Suppressor macrophage (primary cell): ENCODE measurements at places on chromosomes 2 and 18.

DNA sequence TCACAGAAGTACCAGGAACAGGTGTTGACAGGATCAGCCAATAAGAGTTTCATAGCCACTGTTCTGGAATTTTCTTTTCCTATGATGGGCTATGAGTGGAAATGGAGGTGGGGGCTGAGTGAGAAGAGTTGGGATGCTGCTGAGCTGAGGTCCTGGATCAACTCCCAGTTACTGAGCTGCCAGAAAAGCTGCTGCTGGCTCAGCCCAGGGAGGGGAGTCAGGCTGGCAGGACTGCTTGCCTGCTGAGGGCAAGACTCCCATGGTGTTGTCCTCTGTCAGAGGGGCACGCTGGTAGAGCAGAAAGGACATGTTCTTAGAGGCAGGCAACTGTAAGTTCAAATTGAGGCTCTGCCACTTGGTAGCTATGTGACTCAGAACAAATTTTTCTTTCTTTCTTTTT lies 11.8 kb downstream of the TPGS2 start:
- no peak for DNase-seq

DNA sequence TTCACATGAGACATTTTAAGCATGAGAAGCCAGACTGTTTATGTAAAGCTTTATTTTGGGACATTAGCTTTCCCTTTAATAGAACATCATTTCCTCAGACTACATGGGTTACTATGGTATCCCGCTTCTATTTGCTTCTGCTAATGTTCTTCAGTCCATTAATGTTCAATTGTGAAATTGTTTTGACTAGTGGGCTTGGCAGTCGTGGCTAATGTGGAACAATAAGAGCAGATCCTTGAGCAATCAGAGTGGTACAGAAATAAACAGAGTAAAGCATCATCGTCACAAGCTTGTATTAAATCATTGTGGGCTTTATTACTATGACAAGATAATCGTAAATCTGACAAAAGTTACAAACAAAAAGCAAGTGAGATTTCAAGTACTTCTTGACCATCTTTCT lies 60.2 kb downstream of the PDE1A start:
- no peak for DNase-seq

DNA sequence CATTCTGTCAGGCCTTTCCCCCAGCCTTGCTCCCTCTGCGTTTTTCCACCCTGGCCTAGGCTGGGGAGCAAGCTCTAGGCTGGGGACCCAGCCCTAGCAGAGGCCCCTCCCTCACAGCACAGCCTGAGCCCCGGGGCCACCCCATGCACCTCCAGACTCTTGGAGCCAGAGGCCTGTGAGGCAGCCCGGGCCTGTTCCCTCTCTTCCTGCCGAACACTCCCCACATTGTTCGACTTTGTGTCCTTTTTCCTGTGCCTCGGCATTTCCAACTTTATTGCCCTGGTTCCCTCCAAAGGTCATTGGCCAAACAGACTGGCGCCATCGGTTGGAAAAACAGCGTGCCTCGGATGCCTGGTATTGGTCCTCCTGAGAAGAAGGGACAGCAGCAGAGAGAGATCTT lies 79.7 kb downstream of the HS1BP3 start:
- DNase-seq: no peak

DNA sequence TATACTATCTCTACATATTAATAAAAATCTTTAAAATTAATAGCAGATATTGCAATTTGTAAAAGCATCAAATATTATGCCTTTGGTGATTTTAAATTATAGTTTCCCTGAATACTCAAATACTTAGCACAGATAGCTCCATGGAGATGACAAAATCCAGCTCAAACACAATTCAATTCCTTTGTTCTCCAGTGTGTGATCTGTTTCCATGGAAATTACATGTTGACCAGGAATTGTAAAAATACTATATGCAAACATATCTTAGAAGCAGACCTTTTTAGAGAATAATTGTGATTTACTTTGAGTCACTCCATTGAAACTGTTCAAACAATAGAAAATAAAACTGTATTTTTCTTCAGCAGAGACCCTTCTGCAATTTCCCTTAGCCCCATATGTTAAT lies 68.3 kb downstream of the FAM161A start:
- DNase-seq: no peak

DNA sequence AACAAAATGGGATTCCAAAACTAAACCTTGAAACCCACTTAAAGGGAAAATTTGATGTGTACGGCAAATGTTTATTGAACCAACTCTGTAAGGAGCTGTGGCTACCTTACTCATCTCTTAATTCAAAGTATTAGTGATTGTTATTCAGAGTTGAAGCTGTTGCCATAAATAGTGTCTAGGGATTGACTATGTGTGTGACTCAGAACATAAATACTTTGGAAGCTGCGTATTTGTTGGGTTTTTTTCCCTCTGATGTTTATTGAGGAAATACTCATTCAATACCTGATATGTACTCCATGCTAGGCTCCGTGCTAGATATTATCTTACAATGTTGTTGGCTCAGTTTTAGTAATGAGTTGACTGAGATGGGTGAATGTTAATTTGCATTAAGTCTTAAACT lies 90.4 kb downstream of the PTRHD1 start:
- DNase-seq: no peak

DNA sequence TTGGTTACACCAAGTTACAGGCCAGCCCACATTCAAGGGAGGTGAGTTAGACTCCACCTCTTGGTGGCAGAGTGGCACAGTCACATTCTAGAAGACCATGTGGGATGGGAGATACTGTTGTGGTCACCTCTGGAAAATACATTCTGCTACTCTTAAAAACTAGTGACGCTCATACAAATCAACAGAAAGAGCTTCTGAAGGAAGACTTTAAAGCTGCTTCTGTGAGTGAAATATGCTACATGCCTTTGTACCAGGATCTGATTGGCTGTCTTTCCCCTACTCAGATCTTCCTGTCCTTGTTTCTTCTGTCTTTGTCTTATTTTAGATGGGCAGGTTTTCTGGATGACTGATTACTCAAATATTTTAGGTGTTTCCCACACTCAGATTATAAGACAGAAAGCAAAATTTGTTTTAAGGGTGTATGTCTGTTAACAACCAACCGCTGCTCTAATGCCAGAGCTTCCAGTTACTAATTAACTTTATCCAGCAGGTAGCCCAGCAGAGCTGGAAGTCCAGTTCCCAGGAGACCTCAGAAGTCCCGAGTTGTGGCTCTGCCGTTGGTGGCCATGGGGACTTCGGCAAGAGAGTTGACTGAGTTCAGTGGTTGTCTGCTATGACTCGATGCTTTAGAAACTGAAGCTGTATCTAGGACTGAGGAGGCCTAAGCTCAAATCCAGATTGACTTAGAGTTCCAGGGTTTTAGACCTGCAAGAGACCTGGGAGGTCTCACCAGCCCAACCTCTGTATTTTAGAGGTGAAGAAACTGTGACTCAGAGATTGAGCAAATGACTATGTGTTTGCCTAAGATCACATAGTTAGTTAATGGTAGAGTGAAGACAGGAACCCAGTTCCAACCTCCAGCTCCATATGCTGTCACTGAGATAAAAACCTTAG lies 7.4 kb downstream of the IL1R2 start:
- no peak for DNase-seq

GRCh38 chr2:176636401-176636800 lies 367.2 kb downstream of the MTX2 start:
- no peak for DNase-seq

DNA sequence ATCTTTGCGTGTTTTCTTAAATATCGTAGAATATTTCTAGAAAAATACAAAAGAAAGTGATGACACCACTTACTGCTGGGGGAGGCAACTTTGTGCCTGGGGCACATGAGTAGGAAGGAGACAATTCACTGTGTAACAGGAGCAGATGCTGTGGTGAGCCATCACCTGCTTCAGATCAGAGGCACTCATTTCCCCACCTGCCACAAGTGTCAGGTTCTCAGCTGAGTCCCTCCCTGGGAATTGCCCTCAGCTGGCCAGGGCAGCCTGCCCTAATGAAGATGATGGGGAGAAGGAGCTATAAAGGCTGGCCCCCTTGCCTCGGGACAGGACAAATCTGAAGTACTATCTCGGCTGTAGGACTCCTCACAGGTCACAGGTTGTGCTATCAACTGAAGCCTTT lies 322.8 kb downstream of the STK39 start:
- no peak for DNase-seq

GRCh38 chr2:10980886-10981425 lies 69.2 kb downstream of the KCNF1 start:
- DNase-seq: no peak

DNA sequence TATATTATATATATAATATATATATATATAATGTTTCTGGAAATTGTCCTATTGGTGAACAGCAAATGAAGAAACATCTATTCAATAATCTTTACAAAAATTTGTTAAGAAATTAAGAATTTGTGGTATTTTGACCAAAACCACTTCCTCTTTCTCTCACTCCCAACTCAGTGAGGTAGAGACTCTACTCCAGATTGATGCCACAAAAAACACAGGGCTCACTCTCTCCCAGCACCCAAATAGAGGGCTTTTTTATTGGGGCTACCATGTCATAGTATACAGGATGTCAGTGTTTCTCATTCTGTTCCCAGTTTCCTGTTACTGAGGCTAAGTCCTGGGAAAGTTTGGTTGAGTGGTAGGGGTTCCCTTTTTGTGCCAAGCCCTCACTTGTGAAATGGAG lies 1155.4 kb downstream of the BCL11A start:
- no peak for DNase-seq

DNA sequence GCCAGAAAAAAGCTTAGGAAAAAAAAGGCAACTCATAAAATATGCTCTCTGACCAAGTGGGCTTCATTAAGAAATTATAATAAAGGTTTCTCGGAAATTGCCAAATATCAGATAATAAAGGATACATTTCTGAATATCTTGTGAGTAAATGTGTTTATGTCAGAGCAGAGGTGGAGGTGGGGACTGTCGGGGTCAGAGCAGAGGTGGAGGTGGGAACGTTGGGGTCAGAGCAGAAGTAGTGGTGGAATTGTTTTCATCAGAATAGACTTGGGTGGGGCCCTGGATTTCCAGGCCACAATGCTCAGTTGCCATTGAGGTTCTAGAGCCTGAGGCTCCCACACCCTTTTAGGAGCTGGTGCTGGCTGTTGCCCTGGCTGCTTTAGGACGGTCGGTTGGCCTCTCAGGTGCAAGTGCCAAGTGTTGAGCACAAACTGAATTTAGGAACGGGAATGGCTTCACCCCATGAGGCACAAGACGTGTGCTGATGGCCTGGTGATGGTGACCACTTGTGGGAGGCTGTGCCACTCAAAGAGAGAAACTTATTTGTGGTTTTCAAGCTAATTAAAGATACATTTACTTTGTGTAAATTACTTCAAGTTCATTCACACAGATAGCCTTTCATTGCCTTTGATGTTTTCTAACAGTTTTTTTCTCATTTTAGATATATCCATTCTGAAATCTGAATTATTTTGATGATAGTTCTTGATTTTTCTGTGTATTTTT lies 131.5 kb downstream of the ATP9B start:
- DNase-seq: peak; percentile 36

DNA sequence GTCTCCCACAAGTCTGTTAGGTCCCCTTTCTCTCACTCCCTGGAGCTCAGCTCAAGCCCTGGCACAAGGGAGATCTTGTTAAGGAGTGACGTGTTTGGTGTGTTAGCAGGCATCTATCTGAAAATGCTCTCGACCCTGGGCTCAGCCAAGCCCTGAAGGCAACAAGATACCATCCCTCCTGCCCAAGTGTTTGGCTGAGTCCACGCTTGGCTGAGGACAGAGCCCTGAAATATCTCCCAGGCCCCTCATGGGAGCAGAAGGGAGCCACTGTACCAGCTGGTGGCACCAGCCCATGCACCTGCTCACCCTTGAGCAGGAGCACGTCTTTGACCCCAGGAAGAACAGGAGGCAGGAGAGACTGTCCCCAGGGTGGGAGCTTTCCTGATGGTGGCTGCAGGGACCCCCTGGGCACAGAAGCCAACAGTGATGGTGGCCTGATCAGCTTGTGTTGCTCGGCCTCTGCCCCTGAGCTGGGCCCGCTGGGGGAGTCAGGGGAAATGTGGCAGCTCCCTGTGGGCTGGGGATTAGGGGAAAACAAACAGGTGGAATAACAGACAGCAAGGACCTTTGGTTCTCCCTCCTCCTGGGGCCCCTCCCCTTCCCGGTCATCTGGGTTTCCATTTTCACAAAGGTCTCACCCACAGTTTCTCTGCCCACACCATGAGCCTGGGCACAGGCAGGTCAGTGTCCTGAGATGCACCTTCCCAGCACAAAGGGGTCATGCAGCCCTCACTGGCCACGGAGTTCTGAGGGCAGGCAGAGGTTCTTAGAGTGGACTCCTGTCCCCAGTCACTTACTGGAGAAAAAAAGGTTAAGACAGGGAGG lies 91.6 kb downstream of the RHOB start:
- DNase-seq: no peak

DNA sequence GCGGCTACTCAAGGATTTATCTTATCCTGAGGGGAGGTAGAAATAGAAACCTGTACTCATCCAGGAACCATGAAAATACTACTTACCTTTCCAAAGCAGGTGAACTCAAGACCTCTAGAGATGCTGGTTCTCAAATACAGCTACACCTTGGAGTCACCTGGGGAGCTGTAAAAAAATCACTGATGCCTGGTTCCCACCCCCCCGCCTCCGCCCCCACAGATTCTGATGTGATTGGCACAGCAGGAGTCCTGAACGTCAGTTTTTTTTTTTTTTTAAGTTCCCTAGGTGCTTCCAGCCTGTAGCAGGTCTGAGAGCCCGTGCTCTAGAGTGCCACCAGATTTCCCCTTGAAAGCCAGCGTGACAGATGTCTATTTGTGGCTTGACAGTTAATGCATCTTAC lies 113.6 kb downstream of the MRO start:
- no peak for DNase-seq

GRCh38 chr2:187774551-187775071 lies 220.4 kb upstream of the TFPI start:
- no peak for DNase-seq

GRCh38 chr18:3008541-3008940 lies 4.4 kb downstream of the LPIN2 start:
- no peak for DNase-seq

- no peak for DNase-seq
Observed at GRCh38 chr2:53896864-53897263, 37.1 kb upstream of the GPR75 start.

GRCh38 chr18:37251679-37252078 lies 313.9 kb downstream of the CELF4 start:
- no peak for DNase-seq

DNA sequence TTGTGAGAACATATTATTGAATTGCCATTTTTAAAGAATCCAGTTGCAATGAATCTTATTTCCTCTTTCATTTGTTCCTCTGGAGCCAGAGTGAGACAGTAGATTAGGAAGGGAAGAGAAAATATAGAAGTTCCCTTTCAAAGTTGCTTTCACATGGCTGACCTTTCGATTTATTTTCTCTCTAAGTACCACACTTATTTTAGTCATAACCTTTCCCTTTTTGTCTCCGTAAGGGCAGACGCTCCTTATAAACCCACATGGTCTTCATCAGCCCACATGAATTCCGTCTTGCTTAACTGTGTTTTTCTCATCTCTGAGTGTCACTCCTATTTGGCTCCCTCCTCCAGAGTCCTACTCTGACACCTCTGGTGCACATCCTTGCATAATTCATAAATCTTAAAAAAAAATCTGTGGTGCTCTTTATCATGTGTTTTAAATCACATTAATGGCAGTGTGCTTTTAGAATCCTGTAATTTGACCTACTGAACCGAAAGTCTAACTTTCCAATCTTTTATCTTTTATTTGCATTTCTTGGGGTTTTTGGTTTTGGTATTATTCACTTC lies 38.5 kb upstream of the ZNF396 start:
- peak; percentile 79 for DNase-seq
